ENCODE measurements at places on chromosomes 2 and 18.

- no peak for DNase-seq
Observed at GRCh38 chr2:216463148-216463547, 35.5 kb upstream of the RPL37A start.

GRCh38 chr2:174836377-174836994 is 72.2 kb upstream of the CHRNA1 start:
- peak; percentile 71 for DNase-seq

- DNase-seq: peak; percentile 17
Observed at GRCh38 chr18:26479681-26480079, 68.7 kb downstream of the KCTD1 start.

DNA sequence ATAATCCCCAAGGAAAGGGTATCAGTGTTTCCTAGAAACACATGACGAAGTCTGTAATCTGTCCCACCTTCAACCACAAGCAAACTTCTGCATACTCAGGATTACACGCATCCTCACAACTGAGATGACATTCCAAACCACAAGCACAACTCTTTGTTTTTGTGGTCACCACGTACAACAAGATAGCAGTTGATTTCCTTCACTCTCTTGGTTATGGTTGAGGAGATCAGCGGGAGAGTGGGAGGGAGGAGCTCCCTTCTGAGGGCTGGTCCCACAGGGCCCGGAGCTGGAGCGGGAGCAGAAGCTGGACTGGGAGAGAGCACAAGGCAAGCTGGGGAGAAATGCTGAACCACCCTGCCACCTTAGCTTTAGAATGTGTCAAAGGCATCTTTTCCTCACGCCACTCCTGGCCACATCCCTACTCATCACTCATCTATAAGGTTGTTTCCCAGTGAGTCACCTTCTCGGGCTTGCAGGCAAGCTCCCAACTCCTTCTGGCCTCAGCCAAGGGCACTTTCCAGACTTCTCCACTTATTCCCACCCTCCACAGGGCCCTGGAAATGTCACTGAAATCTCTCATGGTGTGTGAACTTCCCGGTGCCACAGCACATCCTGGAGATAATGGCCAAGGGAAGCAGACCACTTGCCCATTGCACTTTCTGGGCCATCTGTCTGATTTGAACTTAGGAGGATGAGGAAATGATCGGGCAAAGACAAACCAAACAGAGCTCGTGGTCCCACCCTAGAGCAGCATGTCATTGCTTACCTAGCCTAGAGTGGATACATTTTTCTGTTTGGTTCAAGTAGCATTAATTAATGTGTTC is 98.9 kb upstream of the LGALSL start:
- peak; percentile 19 for DNase-seq

DNA sequence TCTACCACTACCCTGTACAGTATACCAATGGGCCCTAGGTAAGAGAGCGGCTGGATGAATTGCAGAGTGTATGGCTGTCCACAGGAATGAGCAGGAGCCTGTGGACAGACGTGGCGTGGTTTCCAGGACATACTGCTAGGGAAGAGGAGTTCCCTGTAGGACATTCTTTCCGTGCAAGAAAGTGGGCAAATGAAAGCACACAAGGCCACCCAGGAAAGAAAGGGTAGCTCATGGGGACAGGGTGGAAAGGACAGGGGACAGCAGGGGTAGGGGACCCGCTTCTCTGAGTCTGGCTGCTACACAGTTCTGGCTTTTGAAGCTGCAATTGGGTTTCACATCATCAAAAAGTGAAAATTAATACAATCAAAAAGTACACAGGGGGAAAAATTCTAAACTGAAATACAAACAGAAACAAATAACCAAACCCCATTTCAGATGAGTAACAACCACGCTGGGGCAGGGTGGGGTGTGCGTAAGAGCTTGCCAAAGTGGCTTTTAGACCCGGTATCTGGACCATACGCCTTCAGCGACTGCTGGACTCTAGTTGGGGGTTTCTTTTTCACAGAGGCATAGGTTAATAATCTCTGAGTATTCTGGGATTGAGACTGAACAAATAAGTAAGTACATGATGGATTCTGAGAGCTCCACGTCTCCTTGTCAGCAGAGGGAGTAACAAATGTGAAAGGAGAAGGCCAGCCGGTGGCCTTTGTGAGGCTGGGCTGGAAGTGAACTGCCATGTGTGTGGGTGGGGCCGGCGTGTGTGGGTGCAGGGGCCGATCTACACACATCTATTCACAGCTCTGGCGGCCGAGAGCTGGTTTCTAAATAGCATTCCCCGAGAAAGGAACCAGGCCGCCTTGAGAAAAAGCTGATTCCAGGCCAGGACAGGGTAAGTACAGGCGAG is 84.0 kb downstream of the HDAC4 start:
- DNase-seq: no peak

DNA sequence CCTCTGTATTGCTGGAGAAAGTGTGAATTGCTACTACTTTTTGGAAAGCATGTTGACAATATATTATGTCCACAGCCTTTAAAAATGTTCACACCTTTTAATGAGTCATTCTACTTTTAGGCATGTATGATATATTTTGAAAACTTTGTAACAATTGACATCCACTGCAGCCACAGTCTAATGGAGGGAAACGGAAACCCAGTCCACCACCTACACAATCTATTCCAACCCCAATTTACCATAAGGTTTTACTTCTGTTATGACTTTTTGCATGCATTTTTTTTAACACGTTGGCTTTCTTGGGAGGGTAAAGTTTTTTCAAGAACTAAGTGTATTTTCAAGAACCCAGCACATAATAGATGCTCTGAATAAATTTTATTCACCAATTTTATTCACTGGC is 38.5 kb upstream of the ATP8B1 start:
- no peak for DNase-seq

DNA sequence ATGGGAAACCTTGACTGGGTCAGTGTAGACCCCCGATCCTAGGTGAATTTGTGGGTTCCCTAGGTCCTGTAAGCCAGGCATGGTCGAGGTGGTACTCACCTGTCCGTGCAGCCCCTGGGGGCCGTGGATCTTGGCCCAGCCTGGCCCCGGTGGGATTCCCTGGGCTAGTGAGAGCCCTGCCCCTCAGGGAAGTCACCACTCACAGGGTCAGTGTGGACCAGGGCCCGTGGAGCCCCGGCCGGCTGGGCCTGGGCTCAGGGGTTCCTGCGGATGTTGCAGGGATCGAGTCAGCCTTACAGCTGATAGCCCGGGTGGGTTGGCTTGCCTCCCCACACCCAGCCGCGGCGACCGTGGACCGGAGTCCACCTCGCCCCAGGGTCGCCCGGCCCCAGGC is 528 bp downstream of the ATG9A start:
- no peak for DNase-seq

GRCh38 chr2:20479835-20480234 is 33.0 kb downstream of the RHOB start:
- DNase-seq: no peak

- DNase-seq: no peak
Observed at GRCh38 chr2:199463708-199464605, 6.2 kb upstream of the SATB2 start.

DNA sequence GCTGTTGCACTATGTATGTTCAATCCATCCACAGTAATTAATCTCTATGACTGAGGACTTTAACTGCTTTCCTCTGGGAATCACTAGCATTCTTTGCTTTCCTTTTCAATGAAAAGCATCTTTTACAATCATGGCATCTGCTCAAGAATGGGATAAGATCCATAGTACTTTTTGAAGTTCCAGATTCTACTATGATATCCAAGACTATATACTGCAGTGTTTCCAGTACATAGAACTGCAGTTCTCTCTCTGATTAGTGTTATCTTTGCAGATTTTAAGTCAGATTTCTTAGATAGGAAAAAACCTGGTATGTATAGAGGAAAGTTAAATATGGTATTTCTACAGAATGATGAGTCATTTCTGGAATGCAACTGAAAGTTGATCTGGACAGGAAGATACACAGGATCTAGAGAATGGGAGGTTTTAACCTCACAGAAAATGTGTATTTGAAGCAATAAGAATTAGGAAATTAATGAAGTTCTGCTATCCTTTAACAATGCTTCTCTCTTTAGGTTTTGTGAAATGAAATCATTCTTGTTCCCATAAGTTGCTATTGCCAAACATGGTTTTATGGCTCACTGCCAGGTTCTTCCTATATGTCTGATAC is 670.7 kb downstream of the ERBB4 start:
- DNase-seq: no peak

- DNase-seq: peak; percentile 53
Observed at GRCh38 chr18:74353169-74353775, 37.6 kb downstream of the C18orf63 start.

DNA sequence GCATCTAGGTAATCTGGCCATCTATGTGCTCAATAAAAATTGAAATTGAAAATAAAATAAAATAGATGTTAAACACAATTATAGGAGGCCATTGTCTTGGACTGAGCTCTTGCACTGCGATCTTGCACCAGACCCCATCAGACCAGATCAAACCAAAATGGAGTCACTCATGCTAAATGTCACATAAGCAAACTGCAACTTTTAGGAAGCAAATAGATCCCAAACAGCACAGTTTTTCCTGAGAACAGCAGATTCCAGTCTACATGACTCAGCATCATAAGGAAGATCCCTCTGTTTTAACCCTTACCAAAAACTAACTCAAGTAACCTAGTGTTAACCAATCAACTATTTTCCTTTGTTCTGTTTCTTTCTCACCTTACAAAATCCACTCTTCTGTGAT is 57.7 kb upstream of the LRP1B start:
- no peak for DNase-seq

GRCh38 chr2:233486778-233487552 is 79.6 kb downstream of the USP40 start:
- peak; percentile 49 for DNase-seq

- no peak for DNase-seq
Observed at GRCh38 chr2:218015586-218016521, 13.1 kb upstream of the TNS1 start.

- no peak for DNase-seq
Observed at GRCh38 chr2:98692090-98693054, 38.6 kb downstream of the MGAT4A start.

GRCh38 chr2:74882299-74882687 is 48.4 kb downstream of the HK2 start:
- DNase-seq: no peak

DNA sequence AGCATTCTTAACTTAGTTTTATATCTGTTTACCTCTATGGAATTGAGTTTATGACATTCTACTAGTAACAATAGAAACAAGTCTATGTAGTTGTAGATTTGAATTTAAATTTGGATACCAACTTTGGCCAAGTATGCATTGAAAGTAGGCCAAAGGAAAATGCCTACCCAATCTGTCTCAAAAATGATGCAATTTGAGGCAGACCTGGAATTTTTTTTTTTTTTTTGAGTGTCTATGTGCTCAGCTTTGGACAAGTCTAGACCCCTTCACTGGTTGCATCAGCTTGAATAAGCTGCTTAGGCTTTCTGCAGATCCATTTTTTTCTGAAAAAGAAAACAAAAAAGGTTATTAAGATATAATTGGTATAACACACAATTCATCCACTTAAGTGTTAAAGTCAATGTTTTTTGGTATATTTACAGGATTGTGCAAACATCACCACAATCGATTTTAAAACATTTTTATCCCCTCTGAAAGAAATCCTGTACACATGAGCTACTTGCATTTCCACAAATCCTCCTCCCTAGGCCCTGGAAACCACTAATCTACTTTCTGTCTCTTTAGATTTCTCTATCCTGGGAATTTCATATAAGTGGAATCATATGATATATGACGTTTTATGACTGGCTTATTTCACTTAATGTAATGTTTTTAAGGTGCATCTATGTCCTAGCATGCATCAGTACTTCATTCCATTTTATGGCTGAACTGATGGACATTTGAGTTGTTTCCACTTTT is 185.1 kb upstream of the CCDC68 start:
- no peak for DNase-seq

DNA sequence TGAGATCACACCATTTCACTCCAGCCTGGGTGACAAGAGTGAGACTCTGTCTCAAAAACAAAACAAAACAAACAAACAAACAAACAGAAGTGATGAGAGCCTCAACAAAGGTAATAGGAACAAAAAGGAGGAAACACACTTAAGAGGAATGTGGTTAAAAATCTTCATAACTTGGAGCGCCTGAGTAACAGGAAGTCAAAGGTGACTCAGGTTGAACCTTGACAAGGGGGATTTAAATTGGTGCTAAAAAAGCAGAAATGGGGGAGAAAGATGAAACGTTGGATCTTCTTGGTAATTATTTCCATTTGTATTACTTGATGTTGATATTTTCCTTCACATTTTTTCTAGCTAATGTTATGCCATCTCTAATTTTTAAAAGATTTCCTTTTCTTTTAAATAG is 318.5 kb upstream of the TCF4 start:
- DNase-seq: no peak

DNA sequence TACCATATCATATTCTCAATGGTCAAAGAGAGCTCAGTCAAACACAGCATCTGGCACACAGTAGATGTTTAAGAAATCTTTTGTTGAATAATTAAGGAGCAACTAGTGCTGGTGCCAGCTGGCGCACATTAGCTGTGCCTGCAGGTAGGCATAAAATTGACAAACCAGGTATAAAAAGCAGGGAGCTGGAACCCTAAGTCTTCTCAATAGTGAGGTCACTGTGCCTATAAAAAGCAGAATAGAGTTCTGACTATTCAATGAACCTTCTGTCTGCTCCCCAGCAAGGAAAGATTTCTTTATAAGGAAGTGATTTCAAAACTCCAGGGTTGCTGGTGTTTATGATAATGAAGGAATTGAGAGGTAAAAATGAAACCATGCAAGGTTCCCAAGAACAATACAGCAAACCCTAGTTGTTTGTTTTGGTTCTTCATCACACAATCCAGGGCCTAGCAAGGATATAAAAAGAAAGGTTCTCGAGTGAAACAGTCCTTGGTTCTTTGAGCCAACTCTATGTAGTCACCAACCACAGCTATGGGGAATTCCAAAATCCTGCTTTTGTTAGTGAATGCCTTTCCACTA is 76.1 kb downstream of the THADA start:
- DNase-seq: peak; percentile 77

DNA sequence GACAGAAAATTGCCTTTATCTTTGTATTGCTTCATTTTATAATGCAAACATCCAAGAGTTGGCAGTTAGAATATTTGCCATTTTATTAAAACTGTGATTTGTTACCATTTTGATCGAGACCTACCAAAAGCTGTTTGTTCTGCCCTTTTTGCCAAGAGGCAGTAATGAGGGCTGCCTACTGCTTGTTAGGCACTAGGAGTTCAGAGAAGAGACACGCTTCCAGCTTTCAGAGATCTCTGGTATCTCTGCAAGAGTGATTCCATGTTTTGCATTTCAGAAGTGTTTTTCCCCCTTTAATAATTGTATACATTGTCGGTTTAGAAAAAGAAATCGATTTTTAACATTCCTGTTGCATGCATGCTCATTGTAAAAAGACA is 628 bp downstream of the MRPL30 start:
- no peak for DNase-seq

DNA sequence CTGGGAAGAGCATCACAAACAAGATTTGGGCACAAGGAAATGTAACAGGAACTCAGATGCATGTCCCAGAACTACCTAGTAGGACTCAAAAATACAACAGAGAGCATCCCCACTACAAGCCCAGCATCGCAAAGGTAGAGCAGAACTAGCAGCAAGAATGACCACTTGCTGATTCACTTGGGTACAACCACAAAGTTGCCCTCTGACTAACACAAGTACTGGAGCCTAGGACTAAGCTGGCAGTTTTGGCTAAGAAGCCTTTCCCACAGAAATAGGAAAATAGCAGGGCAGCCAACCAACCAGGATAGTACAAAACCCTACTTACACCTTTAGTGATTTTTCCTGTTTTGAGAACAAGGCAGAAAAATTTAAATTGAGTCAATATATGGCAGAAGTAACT is 193.8 kb downstream of the PAX3 start:
- DNase-seq: no peak

All from amniotic stem cell (primary cell).